ENCODE measurements at places on chromosomes 13 and 19.
A peak's percentile ranks its signal among the peaks of the same experiment; 100 is the strongest.

GRCh38 chr13:54758795-54759194 is 1730.2 kb downstream of the OLFM4 start:
- DNase-seq = no peak

GRCh38 chr19:7734220-7735203 is 2.6 kb upstream of the CLEC4G start:
- DNase-seq = peak; percentile 50

DNA sequence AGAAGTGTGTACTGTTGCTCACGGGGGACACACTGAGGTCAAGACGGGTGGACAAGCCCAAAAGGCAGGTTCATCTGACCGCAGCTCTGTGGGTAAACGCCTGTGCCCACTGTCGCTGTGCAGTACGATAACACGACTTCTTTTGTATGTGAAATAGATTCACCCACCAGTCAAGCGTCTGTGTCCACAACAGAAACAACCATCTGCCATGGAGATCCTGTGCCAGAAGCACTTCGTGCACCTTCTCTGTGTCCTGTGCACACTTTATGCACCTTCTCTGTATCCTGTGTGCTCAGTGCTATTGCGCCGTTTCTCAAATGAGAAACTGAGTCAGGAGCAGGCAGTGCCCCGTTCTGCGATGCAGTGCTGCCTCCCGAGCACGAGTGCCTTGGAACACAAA is 138.9 kb downstream of the ATP11A start:
- no peak for DNase-seq

- peak; percentile 61 for DNase-seq
Measured at GRCh38 chr13:39144941-39145533, 106.8 kb downstream of the NHLRC3 start.

- DNase-seq = no peak
Measured at GRCh38 chr13:28590461-28590860, 68.5 kb upstream of the POMP start.

DNA sequence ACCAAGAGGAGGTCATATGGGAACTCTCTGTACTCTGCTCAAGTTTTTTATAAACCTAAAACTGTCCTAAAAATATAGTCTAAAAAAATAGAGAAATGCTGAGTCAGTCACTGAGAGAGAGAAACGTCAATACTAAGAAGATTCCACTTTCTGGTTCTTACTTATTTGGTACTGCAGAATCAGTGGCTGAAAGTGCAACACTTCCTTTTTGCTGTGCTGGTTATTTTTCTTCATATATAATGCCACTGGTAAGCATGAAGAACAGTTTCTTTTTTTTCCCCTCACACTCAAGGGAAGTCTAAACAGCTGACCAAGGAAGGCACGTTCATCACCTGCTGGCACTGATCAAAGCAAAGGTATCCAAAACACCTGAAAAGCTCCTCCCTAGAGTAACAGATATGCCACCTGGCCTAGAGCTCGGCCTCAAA is 44.3 kb upstream of the N4BP2L1 start:
- no peak for DNase-seq

DNA sequence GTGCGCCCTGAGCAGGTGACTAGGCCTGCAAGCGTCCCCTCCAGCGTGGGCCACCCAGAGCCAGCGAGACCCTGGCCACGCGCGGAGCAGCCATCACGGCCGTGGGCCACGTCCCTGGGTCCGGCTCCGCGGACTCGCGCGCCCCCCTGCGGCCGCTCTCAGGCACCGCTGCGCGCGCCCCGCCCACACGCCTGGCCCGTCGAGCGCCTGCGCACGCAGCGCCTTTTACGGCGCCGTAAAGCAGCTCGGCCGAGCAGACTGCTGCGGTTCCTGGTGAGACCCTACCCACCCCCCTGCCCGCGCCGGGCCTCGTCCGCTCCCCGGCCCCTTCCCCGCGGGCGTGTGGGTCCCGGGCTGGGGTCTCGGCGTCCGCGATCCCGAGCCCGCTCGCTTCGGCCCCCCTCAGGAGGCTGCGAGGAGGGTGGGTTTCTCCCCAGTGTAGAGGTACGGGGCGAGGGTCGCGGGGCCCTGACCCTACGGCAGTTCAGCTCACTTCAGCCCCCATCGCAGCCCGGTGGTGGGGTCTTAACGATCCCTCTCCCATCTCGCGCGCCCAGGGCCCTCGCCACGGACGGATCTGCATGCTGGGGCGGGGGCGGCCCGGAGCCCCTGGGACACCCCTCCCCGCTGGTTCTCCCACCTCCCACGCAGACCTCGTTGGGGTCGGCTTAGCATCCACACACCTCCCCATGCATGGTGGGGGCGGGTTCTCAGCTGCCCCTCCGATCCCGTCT is at the start of gene TRAPPC5:
Gene TRAPPC5, plus strand, starts transcription at position 228 of the 734 bp plus-strand sequence. CDS start 1,421 bp downstream, outside the sequence.
- DNase-seq = peak; percentile 85

DNA sequence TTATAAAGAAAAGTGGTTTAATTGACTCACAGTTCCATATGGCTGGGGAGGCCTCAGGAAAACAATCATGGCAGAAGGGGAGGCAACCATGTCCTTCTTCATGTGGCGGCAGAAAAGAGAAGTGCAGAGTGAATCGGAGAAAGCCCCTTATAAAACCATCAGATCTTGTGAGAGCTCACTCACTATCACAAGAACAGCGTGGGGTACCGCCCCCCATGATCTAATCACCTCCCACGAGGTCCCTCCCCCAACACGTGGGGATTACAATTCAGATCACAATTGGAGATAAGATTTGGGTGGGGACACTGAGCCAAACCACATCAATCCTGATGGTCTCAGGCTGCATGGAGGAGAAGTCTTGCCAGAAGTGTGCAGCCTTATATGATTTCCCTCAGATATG is 26.0 kb downstream of the TM9SF2 start:
- no peak for DNase-seq

- DNase-seq = peak; percentile 79
Measured at GRCh38 chr13:19601749-19602725, 31.4 kb upstream of the MPHOSPH8 start.

DNA sequence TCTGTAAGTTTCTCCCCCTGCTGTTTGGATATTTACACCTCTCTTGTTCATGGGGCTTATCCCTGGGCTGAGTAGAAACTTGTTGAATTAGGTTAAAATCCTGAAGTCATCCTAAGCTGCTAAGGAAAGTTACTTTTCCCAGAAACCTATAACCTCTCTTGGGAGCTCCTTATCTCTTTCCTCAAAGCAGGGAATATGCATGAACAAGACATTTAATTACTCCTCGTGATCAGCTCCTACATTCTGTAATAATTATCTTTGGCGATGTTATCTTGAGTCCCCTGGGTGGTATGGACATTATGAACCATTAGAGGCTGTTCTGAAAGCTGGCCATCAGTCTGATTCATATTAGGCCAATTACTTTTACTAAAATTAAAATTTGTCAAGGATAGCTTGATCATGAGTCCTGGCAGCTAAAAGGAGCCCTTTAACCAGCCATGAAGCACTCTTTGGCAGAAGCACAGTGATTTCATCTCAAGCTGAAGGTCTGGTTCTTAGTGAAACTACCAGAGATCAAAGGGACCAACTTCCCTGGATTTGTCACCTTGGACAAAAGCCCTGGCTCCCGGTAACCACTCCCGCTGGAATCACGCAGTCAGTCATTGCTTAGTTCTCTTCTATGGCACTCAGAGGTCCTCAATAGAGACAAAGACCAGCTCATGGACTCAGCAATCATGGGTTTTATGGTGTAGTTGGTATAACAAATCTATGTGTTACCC is 811.8 kb downstream of the UQCRFS1 start:
- no peak for DNase-seq

GRCh38 chr19:5974721-5975387 is 3.1 kb downstream of the RANBP3 start:
- no peak for DNase-seq

- DNase-seq = no peak
Measured at GRCh38 chr19:13554506-13555240, 48.4 kb upstream of the CACNA1A start.

DNA sequence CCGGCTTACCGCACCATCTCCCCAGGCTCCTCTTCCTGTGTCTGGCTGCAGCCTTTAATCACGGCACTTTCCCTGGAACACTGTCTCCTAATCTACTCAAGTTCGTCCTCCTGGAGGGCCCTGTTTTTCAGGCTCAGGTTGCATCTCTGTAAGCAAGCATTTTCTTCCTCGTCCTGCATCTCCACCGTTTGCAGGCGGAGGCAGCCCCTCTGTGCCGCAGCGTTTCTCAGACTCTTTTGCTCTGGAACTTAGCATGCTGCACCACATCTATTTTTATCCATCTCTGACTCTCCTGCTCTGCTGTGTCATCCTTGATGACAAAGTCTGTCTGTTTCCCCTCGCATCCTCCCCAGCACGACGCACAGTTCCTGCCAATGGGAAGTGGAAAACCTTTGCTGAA is 117.5 kb downstream of the ATP8A2 start:
- no peak for DNase-seq

DNA sequence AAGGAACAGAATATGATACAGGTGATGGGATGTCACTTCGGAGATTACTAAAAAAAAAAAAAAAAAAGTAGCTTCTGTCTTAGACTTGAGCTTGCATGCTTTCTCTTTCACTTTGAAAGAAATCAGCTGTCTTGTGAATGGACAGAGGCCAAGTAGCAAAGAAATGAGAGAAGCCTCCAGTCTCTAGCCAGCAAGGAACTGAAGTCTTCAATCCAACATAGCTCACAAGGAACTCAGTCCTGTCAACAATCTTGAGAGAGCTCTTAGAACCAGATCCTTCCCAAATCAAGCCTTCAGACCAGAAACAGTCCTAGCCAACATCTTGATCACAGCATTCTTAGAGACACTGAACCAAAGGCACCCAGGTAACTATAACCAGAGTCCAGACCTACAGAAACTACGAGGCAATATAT is 7.7 kb downstream of the N4BP2L2 start:
- DNase-seq = peak; percentile 35

GRCh38 chr19:28372576-28373247 is 840.2 kb downstream of the UQCRFS1 start:
- no peak for DNase-seq

GRCh38 chr13:27006519-27007161 is 165.0 kb downstream of the USP12 start:
- DNase-seq = no peak

- DNase-seq = no peak
Measured at GRCh38 chr13:30466358-30466714, 600 bp upstream of the HMGB1 start.

DNA sequence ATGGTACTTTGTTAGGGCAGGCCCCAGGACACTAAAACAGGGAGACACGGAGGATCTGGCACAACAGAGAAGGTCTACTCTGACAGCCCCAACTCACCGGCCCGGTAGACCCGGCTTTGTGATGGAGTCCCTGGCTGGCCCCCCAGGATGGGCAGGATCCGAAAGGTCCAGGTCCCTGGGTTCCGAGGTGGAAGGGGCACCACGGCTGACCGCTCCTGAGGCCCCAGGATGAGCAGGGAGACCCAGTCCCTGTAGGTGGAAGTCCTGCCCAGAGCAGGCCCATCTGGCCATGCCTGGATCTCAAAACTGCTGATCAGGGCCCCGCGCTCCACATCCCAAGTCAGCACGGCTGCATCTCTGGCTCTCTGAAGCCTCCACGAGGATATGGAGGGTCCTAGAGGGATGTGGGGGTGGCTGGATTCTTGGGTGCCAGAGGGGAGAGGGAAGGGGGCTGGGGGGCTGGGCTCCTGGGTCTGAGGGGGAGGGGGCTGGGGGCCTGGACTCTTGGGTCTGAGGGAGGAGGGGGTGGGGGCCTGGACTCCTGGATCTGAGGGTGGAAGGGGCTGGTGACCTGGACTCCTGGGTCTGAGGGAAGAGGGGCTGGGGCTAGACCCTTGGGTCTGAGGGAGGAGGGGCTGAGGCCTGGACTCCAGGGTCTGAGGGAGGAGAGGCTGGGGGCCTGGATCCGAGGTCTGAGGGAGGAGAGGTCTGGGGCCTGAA is 4.6 kb downstream of the VSIG10L start:
- no peak for DNase-seq

DNA sequence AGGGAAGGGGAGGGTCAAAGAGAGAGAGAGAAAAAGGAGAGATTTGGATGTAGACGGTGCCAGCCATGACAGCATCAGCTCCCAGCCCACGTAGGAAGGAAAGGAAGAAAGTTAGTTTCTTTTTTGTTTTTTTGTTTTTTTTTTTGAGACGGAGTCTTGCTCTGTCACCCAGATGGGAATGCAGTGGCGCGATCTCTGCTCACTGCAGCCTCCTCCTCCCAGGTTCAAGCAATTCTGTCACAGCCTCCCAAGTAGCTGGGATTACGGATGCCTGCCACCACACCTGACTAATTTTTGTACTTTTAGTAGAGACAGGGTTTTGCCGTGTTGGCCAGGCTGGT is 27.6 kb downstream of the ELL start:
- no peak for DNase-seq

- no peak for DNase-seq
Measured at GRCh38 chr13:50225193-50226155, 210.2 kb downstream of the KCNRG start.

GRCh38 chr13:26412263-26412662 is 145.2 kb upstream of the WASF3 start:
- DNase-seq = no peak

GRCh38 chr13:25213715-25214114 is 41.6 kb upstream of the AMER2 start:
- DNase-seq = no peak

DNA sequence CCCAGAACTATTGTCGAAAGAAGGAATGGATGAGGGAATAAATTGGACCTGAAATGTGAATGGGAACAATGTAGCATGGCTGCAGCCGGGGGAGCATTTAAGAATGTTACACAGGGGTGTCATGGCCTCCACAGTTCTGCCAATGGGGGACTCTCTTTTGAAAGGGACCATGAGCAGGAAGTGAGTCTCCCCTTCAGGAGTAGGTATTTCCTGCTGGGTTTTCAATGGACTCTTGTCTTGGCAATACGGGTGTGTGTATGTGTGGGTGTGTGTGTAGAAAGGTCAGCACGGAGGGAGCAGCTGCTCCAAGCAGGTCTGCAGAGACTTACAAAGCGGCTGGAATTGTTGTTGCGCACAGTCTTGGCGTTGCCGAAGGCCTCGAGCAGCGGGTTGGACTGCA is 24.4 kb downstream of the MYO1F start:
- DNase-seq = no peak

GRCh38 chr13:37429976-37430375 is 168.6 kb downstream of the POSTN start:
- no peak for DNase-seq

DNA sequence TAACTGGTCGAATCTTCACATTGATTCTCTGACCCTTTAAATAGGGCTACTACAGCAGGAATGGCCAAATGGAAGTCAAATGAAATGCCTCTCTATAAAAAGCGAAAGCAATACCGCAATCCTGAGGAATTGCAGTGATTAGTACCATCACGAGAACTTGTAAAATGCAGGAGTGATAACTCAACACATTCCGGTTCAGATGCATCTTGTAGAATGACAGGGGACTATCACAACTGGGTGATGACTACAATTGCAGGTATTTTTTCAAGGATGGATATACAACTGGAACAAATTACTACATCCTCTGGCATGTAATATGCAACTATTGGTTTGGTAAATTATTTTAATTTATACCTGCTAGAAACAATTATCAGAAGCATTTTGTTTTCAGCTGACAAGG is 140.4 kb downstream of the PCDH20 start:
- DNase-seq = no peak

GRCh38 chr13:100521851-100522617 is 66.6 kb downstream of the GGACT start:
- DNase-seq = peak; percentile 48

- no peak for DNase-seq
Measured at GRCh38 chr19:27746691-27747380, 1466.1 kb downstream of the UQCRFS1 start.

- no peak for DNase-seq
Measured at GRCh38 chr19:2320049-2320448, 8.3 kb downstream of the LSM7 start.

- DNase-seq = no peak
Measured at GRCh38 chr13:97194479-97194878, 27.7 kb upstream of the MBNL2 start.

GRCh38 chr19:34145741-34146202 is 26.5 kb upstream of the LSM14A start:
- peak; percentile 71 for DNase-seq

Measured in KBM-7 (cell line).